ENCODE measurements at places on chromosomes 4 and X. TPM values are rescaled to one million over a fixed set of nuclear protein-coding genes. Genes with fewer than 3 reads are reported as not detected.

The SHROOM4 gene
- 0.59 TPM for polyA plus RNA-seq

The CENPVL1 gene
- polyA plus RNA-seq: not detected

The TBC1D25 gene
- polyA plus RNA-seq: 10.6 TPM

The SSX4B gene
- polyA plus RNA-seq: not detected

The IL3RA gene
- polyA plus RNA-seq: 1.5 TPM

The LARP1B gene
- 8.8 TPM for polyA plus RNA-seq
